ENCODE measurements at places on chromosomes 5 and 9.

GRCh38 chr9:109953300-109953699 lies 173.3 kb downstream of the PALM2AKAP2 start:
- no peak for DNase-seq

- DNase-seq: no peak
Measured at GRCh38 chr9:131306397-131307004, 17.0 kb downstream of the PLPP7 start.

DNA sequence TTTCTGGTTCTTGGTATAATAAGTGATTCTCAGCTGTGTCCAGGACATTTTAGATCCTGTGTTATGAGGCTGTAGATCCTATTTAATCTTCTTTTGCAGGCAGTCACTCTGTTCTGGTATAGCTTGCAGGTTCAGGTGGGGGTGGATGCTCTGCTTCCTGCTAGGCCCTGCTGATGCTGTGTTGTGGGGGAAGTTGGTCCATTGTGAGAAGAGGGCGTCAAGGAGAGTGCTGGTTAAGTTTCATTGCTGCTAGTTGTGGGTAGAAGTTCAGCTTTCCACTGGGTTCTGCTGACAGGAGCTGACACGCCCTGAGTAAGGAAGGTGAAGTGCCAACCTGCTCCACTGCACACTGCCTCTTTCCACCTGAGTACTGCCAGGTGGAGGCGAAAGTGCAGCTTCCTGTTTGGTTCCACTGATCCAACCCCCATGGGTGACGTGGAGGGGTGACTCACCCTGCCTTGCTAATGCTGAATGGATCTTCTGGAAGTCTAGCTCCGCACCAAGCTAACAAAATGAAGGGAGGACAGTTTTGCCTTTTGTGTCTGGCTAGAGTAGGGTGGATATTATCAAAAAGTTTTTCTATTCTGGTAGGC lies 16.3 kb downstream of the NMRK1 start:
- peak; percentile 56 for DNase-seq

DNA sequence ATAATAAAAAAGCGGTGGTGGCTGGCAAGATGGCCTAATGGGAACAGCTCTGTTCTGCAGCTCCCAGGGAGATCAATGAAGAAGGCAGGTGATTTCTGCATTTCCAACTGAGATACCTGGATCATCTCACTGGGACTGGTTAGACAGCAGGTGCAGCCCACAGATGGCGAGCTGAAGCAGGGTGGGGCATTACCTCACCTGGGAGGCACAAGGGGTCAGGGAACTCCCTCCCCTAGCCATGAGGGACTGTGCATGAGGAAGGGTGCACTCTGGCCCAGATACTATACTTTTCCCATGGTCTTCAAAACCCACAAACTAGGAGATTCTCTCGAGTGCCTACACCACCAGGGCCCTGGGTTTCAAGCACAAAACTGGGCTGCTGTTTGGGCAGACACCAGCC lies 45.6 kb upstream of the PTGER4 start:
- DNase-seq: no peak

DNA sequence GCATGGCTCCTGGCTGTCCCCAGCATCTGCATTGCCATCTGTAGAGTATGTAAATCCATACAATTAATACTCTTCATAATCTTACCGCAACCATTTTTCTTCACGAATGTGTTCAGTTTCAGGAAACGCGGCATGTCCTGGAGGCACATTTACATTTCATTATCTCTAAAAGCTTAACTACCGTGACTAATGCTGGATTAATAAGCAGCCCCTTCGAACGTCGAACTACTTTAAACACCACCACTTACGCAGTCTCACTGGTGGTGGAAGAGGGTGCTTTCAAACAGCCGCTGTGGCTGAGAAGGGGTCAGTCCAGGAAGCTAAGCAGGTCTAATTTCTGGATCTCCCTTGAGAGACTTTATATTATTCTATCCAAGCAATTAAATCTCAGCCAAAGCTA lies 85.6 kb downstream of the C5orf15 start:
- no peak for DNase-seq

DNA sequence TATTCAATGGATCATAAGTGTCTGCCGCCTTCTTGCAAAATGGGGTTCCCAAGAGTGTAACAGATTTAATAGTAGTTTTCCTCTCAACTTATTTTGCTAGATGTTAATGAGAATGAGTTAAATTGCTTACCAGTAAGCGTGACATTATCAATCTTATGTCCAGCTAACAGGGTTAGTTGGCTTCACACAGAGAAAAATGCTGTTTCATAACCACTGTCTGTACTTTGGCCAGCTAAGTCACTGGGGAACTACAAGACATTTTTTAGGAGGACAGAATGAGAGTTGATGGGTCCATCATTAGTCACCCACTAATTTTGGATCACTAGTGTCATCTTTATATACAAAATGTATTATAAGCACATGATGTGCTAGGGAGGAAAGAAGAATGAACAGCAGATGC lies 1.4 kb downstream of the CDC37L1 start:
- no peak for DNase-seq

DNA sequence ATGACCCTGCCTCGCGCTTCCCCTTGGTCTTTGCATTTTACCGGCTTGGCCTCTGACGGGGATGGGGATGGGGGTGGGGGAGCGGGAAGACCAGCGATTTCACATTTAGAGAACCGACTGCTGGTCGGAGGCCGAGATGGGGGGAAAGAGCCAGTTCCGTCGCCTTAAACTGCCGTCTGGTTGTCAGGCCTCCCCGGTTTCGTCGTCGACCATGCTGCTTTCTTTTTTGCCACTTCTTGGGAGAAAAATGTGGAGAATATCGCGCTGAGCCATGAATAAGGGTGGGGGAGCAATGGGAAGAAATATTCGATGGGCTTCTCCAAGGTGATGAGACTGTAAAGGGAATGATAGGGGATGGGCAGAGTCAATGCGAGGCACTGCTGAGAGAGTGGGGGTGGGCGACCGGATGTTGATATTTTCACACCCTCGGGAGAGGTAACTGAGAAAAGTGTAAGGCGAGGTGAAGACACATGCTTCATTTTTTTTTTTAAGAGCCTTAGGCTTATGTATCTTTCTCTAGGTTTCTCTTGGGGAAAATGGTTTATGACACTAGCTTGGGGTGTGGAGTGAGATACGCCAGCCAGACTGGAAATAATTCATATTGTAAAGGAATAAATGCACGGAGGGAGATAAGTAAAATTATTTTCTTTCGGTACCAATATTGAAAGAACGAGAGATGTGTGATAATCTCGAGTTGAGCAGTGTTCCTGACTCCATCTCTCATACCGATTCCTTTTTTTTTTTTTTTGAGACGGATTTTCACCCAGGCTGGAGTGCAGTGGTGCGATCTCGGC lies 1.1 kb downstream of the KIF2A start:
- DNase-seq: peak; percentile 61

DNA sequence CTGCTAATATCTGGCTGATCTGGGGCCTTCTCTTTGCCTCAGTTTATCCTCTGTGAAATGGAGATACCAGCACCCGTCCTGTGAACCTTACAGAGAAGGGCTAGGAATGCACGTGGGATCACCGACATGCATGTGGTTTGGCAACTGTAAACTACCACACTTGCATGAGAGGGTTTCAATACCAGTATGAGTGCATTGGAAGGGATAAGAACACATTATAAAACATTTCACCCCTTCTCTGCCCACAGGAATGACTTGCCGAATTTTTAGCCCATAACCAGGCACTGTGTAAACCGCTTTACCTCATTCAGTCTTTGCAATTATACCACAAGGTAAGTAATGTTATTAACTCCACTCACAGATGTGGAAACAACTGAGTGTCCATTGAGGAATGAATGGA lies 8.9 kb upstream of the RAB14 start:
- DNase-seq: no peak

GRCh38 chr5:12230659-12231058 lies 326.4 kb upstream of the CTNND2 start:
- no peak for DNase-seq

DNA sequence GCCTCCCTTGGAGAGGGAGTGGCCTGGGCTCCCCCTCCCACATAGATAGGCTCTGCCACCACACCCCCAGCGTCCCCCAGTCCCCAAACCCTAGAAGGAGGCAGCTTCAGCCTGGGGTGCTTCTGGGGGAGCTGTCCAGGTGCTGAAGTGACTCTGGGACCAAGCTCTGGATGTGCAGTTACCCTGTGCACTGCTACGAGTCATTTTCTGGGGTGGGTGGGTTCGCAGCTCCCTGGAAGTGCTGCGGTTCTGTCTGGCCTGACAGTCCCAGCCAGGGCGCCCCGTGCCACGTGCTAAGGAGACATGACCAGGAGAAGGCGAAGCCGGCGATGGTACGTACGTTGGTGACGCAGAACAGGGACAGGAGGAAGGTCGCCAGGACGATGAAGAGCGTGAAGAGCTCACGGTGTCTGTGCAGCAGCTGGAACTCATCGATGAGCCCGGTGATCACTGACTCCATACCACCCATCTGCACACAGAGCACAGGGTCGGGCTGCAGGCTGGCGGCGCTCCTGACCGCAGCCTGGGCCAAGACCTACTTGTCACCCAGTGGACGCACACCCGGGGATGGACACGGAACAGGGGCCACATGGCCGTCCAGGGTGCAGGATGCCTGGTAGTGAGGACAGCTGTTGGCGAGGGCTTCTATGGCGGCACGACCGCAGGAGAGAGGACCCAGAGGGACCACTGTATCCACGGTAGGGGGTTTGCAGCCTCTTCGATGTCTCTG lies 35.7 kb downstream of the SLC6A3 start:
- DNase-seq: peak; percentile 5
